ENCODE measurements at places on chromosomes 1 and 21.

GRCh38 chr1:209463441-209463840 is 120.1 kb upstream of the CAMK1G start:
- DNase-seq: no peak

DNA sequence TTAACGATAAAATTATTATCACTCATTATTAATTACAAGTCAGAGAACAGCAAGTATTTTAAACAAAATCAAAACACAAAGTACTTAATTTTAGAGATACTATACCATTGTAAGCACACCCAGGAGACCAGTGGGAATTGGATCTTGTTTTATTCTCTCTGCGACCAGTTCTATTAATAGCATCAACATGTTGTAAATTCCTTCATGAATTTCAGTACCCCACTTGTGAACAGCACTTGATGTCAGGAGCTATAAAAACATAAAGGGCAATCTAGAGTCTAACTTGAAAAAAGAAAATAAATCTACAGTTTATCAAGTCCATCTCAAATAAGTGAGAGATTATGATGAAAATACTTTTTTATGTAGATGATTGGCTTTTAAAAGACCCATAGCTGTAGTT is 42.9 kb downstream of the USP24 start:
- no peak for DNase-seq

DNA sequence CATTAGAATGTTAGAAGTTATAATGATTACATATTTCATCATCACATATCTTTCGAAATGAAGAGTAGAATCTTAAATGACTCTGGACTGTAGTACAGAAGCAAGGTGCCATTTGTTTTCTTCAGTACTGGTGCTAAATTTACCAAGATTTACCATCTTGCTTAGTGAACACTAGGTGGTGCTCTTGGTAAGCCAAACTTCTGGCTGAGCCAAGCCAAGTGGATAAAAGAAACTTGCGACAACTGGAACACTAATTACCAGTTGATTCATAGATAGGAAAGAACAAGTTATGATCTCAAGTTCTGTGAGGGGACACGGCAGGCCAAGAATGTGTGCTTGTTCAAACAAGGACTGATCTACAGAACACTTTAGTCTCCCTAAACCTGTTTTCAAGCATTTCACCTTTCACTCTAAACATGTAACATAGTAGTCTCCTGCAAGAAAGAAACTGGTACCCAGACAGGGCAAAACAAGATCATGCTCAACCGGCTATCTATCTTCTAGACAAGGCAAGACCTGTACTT is 19.8 kb downstream of the SPRTN start:
- DNase-seq: no peak

GRCh38 chr1:1434131-1434823 is 1.2 kb upstream of the VWA1 start:
- no peak for DNase-seq

DNA sequence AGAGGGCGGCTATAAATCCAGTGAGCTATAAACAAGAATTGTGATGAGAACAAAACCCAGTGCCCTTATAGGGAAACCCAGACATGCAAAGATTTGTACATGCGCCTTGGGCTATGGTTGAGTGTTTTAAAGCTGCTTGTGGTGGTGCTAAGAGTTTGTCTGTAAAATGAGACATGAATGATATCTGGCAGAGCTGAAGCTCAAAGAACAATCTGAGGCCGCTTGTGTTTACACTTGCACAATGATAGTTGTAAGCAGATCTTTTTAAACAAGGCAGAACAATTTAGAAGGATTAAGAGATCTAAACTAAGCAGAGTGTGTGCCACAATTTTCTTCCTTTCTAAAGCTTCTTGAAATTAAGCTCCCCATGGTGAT is 80.4 kb upstream of the ADAMTS5 start:
- no peak for DNase-seq

GRCh38 chr1:81071072-81071858 is 729.5 kb upstream of the ADGRL2 start:
- no peak for DNase-seq

- no peak for DNase-seq
Observed at GRCh38 chr1:234730475-234730769, 120.4 kb upstream of the IRF2BP2 start.

- no peak for DNase-seq
Observed at GRCh38 chr1:19061798-19062197, 105.3 kb upstream of the IFFO2 start.

GRCh38 chr1:205971082-205971481 is 27.8 kb upstream of the SLC26A9 start:
- no peak for DNase-seq

DNA sequence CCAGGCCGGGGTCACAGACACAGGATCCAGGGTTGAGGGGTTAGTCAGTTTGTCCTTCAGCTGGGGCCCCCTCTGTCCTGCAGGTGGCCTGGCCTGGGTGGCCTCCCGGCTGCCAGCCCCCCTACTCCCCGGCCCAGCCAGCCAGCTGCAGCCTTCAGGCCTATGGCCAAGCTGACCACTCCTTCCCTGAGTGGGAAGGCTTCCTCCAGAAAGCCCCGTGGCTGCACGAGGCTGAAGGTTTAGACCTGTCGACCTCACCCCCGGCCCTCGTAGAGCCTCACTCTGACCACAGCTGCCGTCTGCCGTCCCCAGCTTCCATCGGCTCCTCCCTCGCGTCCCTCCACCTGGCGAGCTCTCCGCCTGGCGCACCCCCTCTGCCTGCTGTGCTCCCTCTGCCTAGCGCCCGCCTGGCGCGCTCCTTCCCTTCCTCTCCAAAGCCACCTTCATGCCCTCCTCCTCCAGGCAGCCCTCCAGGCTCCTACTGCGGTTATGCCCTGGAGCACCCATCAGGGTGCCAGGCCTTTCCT is 9.6 kb downstream of the TTLL10 start:
- no peak for DNase-seq

GRCh38 chr21:35732788-35733187 is 327.5 kb downstream of the SETD4 start:
- no peak for DNase-seq

GRCh38 chr1:43233631-43234030 is 36.2 kb upstream of the TMEM125 start:
- DNase-seq: no peak

DNA sequence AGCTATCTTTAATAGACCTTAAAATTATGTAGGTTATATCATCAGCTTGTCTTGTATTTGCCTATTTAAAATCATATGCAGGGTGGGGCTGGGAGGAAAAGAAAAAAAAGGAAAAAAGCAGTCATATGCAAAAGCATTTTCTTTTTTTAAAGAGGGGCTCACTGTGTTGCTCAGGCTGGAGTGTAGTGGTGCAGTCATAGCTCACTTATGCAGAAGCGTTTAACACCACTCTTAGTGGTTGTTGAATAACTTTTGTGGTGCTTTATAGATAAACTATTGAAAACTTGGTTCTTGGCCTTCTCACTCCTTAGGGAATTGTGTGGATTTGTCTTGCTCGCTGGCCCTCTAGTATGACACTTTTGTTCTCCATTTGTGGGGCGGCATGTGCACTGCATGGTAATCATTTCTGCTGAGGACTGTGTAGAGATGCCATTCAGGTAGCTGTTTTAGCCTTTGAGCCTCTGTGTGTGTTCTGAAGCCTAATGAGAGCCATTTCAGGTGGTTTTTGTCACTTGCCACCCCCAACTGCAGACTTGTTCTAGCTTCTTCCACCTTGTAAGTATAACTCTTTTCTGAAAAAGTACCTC is 77.8 kb downstream of the KIF1B start:
- no peak for DNase-seq

GRCh38 chr1:201785291-201785690 is 43.7 kb upstream of the IPO9 start:
- DNase-seq: no peak

- DNase-seq: no peak
Observed at GRCh38 chr1:25579292-25580252, 36.2 kb downstream of the LDLRAP1 start.

- no peak for DNase-seq
Observed at GRCh38 chr1:59076612-59077011, 220.3 kb upstream of the FGGY start.

GRCh38 chr1:189619682-189620332 is 857.9 kb downstream of the BRINP3 start:
- no peak for DNase-seq

DNA sequence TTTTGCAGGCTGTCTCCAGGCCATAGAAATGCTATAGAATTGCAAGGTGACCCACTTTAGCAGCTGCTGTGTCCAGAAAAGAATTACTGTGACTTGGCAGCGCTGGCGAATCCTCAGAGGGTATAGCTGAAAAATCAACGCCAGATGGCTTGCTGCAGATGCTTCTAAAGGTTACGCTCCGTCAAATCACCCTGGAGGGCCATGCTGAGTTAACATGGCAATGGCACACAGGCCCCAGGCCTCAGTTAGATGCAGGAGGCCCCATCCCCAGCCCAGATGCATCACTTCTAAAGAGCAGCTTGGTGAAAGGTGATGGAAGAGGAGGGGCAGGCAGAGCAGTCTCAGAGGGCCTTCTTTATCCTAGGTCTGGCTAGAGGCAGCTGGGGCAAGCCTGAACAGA is 18.0 kb downstream of the KIAA1614 start:
- no peak for DNase-seq

GRCh38 chr1:2468041-2468472 is 8.0 kb upstream of the PLCH2 start:
- no peak for DNase-seq

DNA sequence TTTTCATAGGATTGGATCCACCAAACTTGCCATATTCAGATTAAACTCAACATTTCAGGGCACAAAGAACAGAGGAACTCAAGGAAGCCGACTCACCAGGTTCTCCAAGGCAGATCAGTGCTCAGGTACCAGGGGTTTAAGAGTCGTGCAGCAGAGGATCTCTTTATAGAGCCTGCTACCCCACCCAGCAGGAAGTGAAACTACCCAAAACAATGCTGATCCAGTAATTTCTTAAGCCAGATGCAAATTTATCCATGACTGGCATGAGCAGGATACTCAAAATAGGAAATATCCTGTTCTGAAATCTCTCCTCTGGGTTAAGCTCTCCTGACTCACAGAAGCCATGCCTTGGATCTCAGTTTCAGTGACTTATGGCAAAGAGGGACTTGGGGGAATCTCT is at the start of gene SPRR2A:
TSS of gene SPRR2A (minus strand) at position 138 of the 400 bp plus-strand sequence. CDS start 777 bp downstream, outside the sequence.
- no peak for DNase-seq

DNA sequence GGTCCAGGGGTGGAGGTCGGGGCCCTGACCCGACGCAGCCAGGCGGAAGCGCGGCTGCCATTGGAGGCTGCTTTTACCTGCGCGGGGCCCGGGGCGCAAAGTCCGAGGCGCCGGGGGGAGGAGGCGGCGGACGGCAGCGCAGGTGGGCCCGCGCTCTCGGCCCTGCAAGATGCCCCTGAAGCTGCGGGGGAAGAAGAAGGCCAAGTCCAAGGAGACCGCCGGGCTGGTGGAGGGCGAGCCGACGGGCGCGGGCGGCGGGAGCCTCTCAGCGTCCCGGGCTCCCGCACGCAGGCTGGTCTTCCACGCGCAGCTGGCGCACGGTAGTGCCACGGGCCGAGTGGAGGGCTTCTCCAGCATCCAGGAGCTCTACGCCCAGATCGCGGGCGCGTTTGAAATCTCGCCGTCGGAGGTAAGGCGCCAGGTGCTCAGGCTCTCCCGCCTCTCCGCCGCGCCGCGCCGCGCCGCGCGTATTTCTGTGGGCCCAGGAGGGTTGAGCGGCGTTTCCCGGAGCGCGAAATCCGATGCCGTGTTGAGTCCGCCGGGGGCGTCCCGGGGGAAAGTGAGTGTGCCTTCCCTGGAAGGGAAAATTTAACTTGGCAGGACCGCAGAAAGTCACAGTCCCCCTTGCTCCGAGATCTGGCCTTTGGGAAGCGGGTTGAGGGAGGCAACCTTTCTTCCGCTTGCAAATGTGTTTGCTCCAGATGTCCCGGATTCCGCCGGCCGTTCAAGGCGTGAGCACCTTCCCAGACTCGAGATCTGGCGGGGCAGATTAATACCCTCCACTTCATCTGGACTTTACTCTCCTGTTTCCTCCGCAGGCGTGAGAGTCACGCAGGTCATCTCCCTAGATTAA is at the start of gene GIPC2:
TSS of gene GIPC2 (plus strand) at position 41 of the 853 bp plus-strand sequence. CDS start at position 170, 129 bp downstream.
- DNase-seq: no peak

- no peak for DNase-seq
Observed at GRCh38 chr1:204928671-204929486, 58.2 kb downstream of the NFASC start.

- no peak for DNase-seq
Observed at GRCh38 chr1:25804964-25805862, 5.2 kb downstream of the SELENON start.
